ENCODE measurements at places on chromosomes 5 and 9.

DNA sequence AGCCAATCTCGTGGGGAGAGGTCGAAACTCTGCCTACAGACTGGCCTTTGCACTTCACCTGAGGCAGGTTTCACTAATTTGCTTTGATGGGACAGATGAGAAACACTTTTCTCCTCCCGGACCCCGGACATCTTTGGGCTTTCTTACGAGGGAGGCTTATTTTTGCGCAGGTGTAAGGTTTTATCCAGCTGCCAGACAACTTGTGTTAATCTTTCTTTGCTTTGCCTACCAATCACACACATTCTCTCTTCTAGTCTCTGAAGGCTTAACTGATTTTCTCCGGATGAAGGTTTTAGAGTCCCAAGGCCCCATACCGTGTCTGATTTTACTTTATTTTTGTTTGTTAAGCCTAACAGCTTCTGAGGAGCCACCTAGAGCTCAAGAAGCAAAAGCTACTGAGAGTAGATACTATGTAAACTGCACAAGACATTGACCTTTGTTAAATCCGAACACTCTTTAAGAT lies 436 bp upstream of the EMB start:
- DNase-seq: no peak

DNA sequence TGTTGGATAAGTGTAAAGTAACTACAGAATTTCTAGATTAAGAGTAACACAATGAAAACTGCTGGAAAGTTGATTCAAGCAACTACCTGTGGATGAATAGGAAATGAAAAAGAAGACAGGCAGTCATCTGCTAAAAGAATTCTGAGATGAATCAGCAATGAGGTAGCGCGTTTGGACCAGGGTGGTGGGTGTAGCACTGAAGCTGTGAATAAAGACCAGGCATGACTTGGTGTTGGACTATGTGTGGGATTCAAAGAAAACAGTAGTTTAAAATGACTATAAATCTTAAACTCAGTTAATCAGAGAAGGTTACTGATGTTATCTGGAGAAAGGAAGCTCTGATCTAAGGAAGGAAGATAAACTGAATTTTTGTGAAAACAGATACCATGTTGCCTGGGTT lies 159.8 kb downstream of the FBN2 start:
- no peak for DNase-seq

GRCh38 chr5:171315386-171315891 lies 6.4 kb downstream of the TLX3 start:
- no peak for DNase-seq

DNA sequence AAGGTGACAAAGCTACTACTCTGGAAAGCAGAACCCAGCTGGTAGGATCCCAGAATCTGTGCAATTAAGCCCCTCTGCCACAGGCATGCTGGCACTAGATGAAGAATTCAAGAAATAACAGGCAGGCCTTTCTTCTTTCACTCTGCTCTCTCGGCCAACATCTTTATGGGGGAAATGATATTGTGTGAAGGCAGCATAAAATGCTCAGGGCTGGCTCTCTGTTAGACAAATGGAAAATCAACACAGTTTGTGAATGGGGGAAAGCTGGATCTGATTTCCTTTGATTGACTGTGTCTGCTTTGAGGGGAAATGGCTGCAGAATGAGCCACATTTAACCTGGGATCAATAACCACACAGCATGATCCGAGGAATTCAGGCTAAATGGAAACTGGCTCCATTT lies 29.1 kb upstream of the AKNA start:
- no peak for DNase-seq

GRCh38 chr5:170863646-170864045 lies 1.8 kb downstream of the RANBP17 start:
- DNase-seq: no peak

DNA sequence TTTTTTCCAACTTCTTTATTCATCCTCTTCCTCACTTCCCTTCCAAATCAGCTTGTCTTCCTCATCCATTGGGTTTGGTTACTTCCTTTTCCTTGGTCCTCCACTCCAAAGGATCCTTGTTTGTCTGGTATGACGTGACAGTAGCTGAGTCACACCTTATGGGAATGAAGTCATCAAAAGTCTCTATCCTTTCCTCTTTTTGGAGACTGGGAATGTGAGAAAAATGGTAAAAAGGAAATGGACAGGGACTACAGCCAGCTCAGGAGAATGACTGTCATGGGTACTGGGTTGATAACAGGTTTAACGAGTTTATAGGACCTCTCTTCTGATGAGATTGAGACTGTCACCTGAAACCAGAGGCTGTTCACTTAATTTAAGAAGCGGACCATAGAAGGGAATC lies 76.2 kb upstream of the MYO10 start:
- no peak for DNase-seq

DNA sequence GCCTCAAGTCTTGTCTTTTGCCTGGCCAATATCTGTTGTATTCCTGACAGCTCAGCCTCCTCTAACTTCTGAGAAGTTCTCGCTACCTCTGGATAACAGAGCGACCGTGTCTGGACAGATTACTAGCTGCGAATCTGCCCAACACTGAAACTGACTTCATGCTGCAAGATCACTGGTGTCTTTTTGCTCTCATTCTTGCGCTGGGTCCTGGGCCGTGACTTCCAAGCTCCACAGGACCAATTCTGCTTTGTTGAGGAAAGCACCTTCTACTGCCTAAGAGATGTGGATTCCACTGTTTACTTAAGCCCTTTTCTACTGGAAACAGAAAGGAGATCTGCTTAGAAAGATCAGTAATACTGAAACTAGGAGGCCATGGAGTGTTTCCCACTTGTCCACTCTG lies 978.8 kb upstream of the DMAC1 start:
- DNase-seq: no peak

GRCh38 chr5:138077064-138077696 lies 6.7 kb upstream of the WNT8A start:
- DNase-seq: peak; percentile 70

GRCh38 chr9:93963969-93964368 lies 8.8 kb upstream of the BARX1 start:
- DNase-seq: no peak

DNA sequence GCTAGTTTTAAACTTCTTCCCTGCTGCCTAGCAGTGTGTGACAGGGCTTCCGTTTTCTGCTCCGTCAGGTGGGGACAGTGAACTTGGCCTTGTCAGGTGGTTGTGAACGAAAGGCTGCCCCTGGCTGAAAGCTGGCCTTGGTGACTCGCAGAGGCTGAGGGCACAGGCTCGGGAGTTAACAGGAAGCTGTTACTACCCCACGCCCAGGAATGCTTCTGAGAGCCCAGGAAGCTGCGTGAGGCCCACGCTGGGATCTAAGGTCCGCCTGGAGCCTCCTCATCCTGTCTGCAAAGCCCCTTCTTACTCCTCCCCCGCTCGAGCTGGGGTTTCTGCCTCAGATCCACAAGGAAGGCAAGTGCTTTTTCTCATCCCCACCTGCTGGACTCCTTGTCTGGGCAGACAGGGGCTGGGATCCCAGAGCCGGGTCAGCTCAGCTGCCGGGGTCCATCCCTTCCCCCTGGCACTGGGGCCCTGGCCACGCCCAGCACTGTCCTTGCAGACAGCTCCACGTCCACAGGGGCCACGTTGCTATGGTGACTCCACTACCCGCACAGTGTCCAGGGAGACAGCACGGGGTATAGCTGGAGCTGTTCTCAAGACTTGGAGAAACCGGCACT lies 124.7 kb upstream of the TBC1D2 start:
- DNase-seq: no peak

DNA sequence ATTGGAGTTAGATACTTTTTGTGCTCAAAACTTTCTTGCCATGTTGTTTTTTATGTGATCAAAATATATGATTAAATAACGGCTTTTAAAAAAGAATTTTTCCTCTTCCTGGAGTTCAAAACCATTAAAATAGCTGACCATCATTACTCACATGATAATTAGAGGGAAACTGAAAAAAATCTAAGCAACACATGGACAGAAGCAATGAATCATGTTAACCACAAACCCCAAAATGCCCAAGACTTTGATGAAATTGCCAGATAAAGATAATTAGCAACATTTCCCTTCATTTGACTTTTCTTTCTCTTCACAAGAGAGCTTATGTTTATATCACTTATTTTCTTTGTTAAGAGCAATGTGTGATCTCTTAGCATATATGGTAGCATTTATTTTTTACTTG lies 1294.2 kb downstream of the EFNA5 start:
- DNase-seq: no peak

DNA sequence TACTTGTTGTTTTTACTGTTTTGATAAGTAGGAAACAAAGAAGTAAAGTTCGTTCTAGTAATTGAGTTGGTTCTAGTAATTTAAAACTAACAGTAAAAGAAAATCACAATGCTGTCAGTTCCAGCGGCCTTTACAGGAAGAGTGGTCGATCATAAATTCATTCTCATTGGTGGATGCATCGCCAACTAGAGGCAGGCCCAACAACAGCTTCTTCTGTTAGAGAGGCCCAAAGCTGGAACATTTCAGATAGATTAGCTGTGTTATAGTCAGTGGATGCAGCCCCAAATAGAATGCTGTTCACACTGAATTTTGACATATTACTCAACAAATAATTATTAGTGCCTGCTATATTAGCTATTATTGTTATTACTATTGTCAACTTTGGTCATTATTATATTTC lies 80.8 kb downstream of the ARRDC3 start:
- no peak for DNase-seq

DNA sequence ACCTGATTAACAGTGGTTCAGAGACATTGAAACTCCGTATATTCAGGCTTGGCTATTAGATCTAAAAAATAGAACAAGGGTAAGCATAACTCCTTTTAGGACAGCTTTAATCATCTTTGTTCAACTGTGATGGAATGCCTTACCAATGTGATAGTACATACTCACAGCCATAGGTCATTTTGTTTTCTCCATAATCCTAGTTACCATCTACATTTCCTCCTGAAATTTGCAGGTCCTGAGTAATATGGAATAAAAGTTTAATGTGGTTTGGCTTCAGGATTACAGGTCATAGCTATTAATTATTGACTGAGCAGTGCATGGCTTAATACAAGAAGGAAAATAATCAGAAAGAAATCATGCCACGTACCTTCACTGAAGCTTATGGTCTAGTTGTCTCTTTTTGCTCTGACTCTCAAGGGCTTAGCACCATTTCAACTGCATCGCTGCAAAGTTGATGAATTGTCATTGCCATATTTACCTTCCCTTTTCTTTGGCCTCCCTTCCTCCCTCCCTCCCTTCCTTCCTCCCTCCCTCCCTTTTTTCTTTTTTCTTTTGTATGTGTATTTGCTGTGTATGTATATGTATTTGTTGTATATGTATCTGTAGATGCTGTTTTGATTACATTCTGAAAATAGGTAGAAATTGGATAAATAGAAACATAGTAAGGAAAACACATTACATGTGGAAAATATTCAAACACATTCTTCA lies 250.9 kb upstream of the ZNF608 start:
- DNase-seq: no peak

DNA sequence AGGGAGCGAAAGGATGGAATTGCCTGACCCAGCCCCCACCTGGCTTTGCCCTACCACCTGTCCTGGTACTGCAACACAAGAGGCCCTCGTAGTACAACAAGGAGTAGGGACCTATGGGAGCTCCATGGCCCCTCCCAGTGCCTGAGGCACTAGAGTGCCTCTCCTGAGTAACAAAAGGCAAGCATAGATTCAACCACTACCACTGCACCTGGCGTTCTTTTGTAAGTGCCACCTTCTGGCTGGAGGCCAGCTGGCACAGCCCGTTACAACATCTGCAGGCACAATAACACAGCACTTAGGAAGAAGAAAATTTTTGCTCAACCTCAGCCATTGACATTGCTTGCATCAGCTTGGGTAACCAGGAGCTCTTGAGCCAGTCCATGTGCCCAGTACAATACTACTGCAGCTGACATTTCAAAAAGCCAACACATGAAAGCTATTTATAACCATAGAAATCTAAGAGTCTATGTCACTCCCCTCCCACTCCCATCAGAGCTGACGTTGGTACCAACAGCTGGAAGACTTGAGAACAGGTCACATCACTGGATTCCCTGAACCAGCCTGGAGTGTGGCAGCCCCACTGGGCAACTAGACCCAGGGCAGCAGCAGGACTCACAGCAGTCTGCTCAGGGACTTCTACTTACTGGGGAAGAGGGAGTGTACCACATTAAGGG lies 17.7 kb upstream of the FAM174A start:
- no peak for DNase-seq

- no peak for DNase-seq
These were observed 43.3 kb downstream of the ZNF618 start for GRCh38 chr9:113919382-113919781.

GRCh38 chr9:131875828-131876485 lies 136.1 kb upstream of the RAPGEF1 start:
- peak; percentile 39 for DNase-seq

- no peak for DNase-seq
These were observed 677.3 kb upstream of the FTMT start for GRCh38 chr5:121174351-121174750.

GRCh38 chr5:91438871-91439270 lies 55.8 kb upstream of the ARRDC3 start:
- DNase-seq: no peak

GRCh38 chr5:18333841-18334240 lies 699.6 kb downstream of the TAF11L14 start:
- no peak for DNase-seq
